Fibroblast of lung (primary cell): ENCODE measurements at places on chromosomes 11 and 22. TPM values are rescaled to one million over a fixed set of nuclear protein-coding genes. Genes with fewer than 3 reads are reported as not detected.

- no peak overlapping the region for H3K27ac ChIP-seq
- no peaks in the 10 kb centered on the region for H3K27me3 ChIP-seq
- DNase-seq = peak; percentile 43
- H3K4me1 ChIP-seq = peaks cover 3% of the 10 kb centered on the region
- no peak overlapping the region for H3K4me3 ChIP-seq
Observed at GRCh38 chr11:47099214-47099917, 77.3 kb downstream of the ARFGAP2 start.

DNA sequence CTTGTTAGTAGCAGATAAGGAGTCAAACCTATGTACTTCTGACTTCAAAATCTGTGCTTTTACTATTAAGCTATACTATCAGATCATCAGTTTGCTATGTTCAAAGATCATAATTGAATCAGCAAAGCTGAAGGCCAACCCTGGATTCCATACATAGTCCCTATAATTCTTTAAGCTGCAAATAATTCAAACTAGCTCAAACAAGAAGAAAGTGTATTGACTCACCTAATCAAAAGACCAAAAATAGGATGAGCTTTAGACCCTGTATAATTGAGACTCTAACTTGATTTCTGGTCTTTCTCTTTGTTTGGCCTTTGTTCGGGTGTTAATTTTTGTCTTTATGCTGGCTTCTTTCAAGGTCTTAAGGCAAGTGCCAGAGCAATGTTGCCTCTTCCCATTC, 213.7 kb downstream of the CWF19L2 start:
- H3K4me1 ChIP-seq = no peaks in the 10 kb centered on the region
- no peak overlapping the region for H3K4me3 ChIP-seq
- no peak overlapping the region for H3K27ac ChIP-seq
- DNase-seq = no peak
- no peaks in the 10 kb centered on the region for H3K36me3 ChIP-seq

DNA sequence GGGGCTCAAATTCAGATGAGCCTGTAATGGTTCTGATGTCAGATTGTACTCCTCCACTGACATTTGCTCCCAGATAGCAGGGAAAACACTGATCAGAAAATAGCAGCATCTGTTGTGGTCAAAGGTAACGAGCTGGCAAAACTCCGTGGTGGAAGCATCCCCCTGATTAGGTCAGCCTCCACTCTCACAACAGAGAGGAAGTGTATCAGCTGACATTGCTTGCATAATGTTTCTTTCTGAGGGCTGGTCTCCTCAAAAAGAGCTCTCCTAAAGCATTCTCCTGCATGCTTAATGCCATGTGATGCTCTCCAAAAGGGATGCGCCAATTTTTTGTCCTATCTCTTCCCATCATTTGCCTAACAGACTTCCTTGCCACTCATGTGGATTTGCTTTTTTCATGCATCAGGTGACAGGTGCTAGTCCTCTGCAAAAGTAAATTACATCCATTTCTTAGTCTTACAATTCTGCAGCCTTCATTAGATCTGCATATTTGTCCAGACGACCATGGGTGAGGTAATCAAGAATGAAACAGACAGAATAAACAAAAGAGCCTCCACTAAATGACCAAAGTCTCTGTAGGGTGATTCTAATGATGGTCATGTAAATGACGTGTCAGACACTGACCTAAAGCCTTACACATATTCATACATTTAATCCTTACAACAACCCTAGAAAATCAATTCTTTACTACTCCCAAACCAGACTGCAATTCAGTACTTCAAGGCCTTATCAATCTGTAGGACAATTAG, 6.4 kb upstream of the TENM4 start:
- no peak overlapping the region for H3K27ac ChIP-seq
- H3K4me1 ChIP-seq = no peaks in the 10 kb centered on the region

GRCh38 chr11:70186936-70187335, 16.2 kb upstream of the FADD start:
- H3K27me3 ChIP-seq = no peaks in the 10 kb centered on the region
- H3K36me3 ChIP-seq = no peaks in the 10 kb centered on the region
- no peak overlapping the region for H3K27ac ChIP-seq
- no peak overlapping the region for H3K4me3 ChIP-seq
- no peaks in the 10 kb centered on the region for H3K4me1 ChIP-seq
- no peak for DNase-seq

Gene OR2D3
- not detected in 2 replicates for total RNA-seq

Gene BANF1
- total RNA-seq = 18.5 and 19.0 TPM in 2 replicates

Gene OR51I1
- 0.17 and 0.26 TPM in 2 replicates for total RNA-seq

Gene MAJIN
- not detected in 2 replicates for total RNA-seq
